ENCODE measurements at places on chromosomes 3 and 15.

DNA sequence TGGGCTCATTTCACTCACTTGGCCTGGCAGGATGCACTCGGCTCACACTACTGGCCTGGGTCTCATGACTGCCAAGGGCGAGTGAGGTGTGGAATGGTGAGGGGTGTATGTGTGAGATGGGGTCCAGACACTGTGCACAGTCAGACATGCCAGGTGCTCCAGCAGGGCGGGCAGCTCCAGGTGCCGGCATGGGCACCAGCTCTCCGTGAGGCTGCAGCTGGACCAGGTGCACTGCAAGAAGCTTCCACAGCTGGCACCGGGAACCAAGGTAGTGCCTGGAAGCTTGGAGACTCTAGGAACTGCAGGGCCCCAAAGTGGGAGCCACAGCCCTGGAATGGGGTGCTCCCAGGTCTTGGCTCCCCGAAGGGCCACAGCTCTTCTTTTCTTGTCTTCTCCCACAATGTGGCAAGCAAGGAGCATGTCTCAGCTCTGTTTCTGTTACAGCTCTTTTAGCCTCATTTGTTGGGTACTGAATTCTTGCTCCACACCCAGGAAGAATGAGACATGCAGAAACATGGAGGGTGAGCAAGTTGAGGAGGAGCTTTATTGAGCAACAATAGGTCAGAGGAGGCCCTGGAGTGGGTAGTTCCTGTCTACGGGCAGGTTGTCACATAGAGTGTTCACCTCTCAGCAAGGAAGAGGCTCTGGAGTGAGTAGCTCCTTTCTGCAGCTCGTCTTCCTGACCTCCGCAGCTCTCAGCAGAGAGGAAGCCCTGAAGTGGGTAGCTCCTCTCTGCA is 762.8 kb downstream of the CADM2 start:
- DNase-seq, result no peak

DNA sequence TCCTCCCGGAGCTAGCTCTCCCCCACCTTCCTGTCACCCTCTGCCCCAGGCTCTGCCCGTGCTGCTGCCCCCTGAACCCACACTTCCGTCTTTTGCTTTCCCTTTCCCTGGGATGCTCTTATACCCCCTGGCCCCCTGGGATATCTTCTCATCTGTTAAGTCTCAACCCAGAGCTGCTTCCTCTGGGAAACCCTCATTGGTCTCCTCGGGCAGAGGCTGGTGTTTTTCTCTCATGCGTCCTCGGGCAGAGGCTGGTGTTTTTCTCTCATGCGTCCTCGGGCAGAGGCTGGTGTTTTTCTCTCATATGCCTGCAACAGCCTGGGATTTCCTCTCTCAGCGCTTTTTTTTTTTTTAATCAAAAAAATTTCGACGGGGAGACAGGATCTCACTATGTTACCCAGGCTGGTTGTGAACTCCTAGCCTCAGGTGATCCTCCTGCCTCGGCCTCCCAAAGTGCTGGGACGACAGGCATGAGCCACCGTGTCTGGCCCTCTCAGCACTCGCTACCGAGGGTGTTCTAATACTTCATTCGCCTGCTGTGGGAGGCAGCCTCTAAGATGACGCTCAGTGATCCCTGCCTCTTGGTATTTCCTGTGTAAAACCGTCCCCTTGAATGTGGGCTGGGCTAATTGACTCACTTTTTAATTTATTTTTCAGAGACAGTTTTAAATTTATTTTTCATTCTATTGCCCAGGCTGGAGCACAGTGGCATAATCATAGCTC is 62.7 kb upstream of the TFRC start:
- DNase-seq, result peak; percentile 51

DNA sequence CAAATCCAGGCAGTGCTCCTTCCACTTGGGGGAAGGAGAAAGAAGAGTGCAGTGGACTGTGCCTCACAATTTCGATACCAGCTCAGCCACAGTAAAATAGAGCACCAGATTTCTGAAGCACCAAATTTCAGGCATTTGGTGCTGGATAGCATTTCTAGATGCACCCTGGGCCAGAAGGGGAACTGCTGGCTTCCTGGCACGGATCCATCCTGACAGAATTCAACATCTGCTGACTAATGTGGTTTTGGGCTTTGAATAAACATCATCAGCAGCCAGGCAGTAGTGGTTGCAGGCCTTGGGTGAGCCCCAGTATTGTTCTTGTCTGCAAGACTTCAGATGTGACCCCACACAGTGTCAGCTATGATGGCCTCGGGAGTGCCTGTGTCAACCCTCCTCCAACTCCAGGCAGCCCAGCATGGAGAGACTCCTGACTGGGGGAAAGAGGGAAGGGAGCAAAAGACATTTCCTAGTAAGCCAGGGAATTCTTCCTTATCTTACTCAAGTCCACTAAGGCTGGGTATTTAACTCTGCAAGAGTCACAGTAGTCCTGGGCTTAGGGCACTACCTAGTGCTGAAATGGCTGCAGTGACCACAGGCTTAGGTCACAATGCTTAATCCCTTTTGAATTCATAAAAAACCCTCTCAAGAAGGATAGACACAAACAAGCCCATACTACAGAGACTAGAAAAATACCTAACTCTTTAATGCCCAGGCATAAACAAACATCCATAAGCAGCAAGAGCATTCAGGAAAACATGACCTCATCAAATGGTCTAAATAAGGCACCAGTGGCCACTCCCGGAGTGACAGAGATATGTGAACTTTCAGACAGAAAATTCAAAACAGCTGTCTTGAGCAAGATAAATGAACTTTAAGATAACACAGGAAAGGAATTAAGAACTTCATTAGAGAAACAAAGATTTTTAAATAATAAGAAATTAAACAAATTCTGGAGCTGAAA is 74.7 kb downstream of the SPATA16 start:
- no peak for DNase-seq

DNA sequence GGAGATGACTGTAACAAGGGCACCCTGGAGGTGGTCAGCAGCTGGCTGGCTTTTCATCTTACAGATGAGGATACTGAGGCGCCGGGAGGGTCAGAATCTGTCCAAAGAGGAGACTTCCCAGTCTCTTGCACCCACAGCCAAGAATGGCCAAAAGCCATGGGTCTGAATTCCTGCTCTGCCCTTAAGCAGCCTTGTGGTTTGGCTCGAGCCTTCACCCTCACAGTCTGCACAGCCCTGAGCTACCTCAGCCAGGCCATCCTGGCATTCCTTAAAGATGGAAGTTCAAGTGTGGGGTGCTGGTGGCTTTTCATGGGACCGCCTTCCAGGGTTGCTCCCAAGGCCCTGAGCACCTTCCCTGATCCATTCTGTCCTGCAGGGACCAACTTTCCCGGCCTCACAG is 59.2 kb downstream of the CACNA2D2 start:
- DNase-seq, result no peak

DNA sequence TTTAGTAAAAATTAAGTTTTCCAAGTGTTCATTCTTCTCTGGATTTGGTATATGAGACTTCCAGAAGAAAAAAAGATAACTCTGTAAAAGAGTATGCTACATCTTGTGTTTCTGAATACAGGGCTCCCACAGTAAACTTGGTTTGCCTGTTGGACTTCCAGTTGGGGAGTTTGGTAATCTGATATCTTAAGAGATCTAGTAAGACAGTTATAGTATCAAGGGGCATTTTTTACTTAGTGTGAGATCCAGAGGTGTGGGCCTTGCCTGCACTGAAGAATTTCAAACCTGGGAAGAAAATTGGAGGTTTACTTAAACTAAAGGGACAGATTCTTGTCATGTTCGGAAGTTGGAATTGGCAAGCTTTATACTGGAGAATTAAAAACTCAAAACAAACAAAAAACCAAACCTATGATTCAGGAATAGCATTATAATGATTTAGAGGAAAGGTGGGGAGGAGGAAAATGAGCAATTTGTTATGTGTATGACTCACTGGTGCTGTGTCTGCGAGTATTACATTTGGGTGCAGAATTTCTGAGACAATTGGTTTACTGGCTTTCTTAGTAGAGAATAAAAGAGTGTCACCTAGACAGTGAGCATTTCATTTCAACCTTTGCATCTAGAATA is 58.9 kb upstream of the ULK4 start:
- DNase-seq, result no peak

DNA sequence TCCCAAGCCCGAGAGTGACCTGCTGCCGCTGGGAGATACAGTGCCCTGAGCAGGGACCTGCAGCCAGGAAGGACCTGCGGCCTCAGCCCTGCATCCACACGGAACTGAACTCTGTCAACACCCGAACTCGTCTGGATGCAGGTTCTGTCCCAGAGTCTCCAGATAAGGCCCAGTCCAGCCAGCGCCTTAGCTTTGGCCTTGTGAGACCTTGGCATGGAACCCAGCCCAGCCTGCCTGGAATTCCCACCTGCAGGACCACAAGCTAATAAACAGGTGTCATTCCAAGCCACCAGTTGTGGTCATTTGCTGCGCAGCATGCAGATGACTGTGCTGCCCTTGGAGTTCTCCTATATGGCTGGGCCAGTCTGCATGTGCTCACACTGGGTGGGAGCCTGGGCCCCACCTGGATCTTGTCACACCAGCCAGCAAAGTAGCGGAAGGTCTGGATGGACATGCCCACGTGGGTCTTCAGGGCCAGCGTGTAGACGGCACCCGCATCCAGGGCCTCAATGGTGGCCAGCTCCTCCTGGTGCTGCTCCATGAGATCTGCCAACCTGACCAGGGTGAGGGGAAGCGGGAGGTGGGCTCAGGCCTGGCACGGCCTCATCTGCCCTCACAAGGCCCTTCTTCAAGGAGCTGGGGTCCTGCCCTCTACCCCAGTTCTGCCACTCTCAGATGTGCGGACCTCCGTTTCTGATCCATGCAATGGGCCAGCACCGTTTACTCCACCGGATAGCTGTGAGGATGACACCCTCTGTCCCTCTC is 47.2 kb upstream of the SLC41A3 start:
- no peak for DNase-seq

DNA sequence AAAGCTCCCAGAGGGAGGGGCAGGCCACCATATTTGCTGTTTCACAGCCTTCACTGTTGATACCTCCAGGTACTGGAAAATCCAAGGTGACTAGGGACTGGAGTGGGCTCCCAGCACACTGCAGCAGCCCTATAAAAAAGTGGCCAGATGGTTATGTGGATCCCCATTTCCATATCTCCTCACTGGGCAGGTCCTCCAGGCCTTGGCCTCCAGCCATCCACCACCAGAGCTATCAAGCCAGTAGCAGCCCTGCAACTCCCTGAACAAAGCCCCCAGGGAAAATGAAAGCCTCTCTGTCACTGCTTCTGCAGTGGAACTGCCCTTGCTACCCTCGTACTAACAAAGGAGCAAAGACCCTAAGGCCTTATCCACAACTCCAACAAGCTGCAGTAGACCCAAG is 58.4 kb downstream of the ILDR1 start:
- no peak for DNase-seq

DNA sequence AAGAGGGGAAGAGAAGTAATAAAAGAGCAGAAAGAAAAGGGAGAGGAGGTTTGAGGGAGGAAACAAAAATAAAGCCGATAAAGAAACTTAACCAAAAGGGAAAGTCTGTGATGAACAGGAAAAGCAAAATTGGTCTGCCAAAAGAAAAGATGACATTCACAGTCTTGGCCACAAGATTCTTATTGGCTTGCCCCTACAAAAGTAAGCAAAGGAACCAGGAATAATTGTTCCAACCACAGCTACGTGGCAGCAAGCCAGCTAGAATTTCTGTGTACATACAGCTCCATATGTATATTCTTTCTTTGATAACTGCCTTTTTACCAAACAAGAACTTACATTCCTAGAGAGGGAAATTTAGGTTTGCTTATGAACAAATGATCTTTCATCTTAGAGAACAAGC is 79.6 kb downstream of the MLH1 start:
- DNase-seq, result no peak

GRCh38 chr15:79769069-79769481 is 127.7 kb downstream of the MTHFS start:
- no peak for DNase-seq

- no peak for DNase-seq
These were observed 30.7 kb downstream of the NPTN start for GRCh38 chr15:73602446-73602843.

GRCh38 chr3:130378677-130379191 is 33.3 kb downstream of the COL6A5 start:
- DNase-seq, result no peak

DNA sequence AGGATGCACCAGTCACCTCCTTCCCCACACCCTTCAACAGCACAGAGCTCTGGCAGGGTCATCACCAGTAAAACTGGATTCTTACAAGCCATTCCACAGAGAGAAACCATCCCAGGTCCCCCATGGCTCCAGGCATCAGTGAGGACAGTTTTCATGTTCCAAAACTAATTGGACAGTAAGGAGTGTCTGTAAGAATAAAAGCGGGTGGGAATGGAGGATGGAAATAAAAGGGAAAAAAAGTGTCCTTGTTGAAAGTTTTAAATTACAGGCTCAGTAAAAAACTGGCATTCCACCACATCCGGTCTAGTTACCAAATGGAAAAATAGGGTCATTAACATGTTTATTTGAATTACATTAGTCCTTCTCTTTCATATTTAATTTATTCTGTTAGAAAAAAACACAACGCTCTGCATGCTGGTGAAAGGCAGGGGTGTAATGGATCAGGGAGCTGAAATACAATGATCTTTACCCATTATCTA is 117.4 kb downstream of the TIGIT start:
- no peak for DNase-seq

DNA sequence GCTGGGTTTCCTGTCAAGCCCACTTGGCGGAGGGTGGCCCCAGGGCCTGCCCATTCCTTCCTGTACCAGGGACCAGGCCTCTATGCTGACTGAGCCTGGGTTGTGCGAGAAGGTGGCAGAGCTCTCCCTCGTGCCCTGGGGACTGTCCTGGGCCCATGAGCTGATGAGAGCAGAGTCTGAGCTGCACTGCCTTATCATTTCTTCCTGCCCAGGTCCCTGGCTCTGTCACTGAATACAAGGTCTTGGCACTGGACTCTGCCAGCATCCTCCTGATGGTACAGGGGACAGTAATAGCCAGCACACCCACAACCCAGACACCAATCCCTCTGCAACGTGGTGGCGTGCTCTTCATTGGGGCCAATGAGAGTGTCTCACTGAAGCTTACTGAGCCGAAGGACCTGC is 7.5 kb downstream of the MPI start:
- DNase-seq, result no peak

DNA sequence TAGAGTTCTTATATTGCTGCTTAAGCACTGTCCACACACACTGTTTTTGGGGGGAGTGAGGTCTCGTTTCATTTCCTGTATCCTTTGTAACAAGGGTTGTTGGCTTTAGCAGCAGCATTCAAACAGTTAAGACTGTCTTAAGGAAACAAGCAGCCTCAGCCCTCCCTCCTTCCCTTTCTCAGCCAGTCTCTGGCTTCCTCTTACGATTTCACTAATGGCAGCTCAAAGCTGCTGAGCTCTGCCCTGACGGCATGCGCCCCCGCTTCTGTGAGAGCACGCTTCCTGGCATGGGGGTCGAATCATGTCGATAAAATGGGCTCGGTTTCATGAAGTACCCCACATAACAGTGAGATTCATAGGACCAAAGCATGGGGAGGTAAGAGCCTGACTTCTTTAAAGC is 105.0 kb downstream of the KLHL25 start:
- DNase-seq, result peak; percentile 83

DNA sequence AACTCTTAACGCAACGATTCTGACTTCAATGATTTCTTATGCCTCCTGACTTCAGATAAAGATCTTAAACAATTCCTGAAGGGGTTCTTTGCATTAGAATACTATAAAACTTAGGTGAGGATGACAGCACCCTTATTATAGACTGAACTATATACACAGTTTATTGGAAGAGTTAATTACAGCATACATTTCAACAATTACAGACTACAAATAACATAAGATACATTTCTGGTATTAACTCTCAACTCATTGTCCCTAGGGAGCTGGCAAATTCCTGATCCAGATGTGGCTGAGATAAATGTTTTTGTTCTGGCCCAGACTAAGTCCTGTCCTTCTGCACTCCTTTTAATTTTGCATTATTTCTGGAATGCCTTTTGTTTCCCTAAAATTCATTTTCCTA is 155.5 kb upstream of the TMC3 start:
- no peak for DNase-seq

All from CD4-positive, alpha-beta T cell treated with Interleukin-1 beta for 1 hour (primary cell).